Activated T-helper 9 cell treated with anti-CD3 and anti-CD28 coated beads, Interleukin-2, amount 50 U/mL, for 16 hours (primary cell): ENCODE measurements at places on chromosomes 6 and 20.

GRCh38 chr6:131555992-131556391, 17.0 kb upstream of the ARG1 start:
- DNase-seq, result no peak

DNA sequence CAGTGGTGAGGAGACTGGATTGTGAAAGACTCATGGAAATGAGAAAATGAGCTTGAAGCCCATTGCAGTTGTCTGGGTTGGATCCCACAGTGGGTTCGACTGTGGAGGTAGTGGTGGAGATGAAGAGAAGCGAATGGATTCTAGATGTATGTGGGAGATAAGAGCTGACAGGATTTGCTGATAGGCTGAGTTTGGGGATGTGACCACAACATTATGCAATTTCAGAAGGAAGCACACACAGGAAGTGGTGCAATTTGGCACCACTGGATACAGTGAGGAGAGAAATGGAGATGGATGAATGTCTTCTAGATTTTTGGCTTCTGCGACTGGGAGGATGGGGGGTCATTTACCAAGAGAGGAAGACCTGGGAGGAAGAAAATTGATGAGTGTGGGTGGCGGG, 64.4 kb upstream of the MAFB start:
- DNase-seq, result no peak

GRCh38 chr6:150048099-150048498, 20.8 kb downstream of the ULBP3 start:
- DNase-seq, result no peak

DNA sequence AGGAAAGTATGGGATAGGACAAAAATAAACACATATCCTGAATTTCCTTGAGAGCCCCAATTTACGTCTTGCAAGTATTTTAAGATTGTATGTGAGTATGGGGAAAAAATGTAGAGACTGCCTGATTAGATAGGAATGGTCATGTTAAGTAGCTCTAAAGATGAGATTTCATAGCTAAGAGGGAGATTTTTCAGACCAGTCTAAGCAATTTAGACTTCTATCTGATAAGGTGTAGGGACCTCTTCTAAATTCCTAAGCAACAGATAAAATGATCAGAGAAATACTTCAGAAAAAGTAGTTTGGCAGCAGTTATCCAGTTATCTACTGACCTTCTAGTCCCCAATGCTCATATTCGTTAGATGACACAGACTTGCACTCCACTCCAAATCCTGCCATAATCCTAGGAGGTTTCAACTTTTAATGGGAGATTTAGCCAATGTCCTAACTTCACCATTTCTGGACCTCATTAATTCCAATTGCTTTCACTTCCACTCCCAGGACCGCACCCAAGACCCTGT, 90.0 kb downstream of the FILIP1 start:
- DNase-seq, result no peak

DNA sequence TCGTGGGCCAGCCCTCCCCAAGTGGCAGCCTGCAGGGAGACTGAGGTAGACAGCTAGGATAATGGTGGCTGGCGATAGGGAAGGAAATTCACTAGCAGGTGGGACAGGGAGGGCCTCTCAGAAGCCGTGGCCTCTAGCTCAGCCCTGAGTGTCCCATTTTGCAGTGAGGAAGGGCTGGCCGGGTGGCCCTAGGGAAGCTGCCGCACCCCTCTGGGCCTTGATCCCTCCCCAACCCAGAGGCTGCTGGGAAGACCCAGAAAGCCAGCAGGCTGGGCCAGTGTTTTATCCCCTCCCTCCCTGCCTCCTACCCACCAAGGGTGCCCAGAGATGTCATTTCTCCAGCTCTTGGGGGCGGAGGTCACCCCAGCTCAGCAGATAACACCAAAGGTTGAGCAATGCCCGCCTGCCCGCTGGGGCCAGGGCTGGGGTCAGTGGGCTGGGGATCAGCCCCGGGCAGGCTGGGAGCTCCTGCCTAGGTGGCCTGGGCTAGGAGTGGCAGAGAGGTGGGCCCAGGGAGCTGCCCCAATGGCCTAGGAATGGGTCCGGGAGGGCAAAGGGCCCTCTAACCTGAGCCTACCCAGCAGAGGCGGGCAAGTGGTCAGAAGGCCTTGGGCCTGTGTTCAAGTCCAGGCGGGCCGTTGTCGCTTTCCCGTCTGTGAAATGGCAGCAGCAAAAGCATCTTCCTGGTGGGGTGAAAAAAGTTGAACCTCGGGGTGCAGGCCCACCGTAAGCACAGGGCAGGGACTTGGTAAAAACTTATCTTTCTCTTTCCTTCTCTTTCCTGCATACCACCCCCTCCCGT, 1.6 kb upstream of the CEBPB start:
- no peak for DNase-seq

DNA sequence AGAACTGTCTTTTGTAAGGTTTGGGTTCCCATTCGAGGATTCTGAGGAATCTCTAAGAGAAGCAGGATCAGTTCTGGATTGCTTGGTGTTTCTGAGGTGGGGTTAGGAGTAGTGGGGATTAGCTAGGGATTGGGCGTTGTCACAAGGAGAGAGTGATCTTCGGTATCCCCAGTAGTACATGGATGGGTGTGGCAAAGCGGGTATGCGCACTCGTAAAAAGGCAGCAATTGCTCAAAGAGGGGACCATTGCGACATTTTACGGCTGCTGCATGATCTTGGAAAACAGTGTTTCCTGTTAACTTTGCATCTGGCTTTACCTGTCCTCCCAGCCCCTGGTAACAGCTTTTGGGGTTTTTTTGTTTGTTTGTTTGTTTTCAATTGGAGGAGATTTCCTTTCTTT, 9.7 kb upstream of the ZSCAN9 start:
- no peak for DNase-seq

DNA sequence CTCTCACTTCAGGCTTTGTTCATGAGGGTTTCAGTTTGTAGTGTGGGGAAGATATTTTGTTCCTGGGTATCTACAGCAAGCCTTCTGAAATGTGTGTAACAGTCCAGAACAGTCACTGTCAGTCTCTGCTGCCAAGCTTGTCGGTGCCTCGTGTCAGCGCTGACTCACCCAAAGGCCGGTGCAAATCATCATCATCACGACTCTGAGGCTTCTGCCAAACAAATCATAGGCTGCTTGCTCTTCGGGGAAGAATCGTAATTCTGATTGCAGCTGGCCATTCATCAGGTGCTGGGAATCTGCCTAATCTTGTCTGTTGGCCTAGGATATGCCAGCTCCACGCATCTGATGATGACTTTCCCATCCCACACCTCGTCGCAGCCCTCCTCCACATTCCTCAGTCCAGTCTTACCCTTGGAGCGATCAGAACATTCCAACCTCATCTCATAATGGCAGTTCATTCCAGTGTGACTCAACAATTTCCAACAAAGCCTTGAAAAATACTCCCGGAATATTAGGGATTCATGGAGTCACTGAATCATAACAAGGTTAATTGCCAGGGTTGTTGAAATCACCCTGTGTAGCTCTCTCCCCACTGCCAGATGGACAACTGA, 40.9 kb downstream of the ALDH8A1 start:
- DNase-seq, result no peak

DNA sequence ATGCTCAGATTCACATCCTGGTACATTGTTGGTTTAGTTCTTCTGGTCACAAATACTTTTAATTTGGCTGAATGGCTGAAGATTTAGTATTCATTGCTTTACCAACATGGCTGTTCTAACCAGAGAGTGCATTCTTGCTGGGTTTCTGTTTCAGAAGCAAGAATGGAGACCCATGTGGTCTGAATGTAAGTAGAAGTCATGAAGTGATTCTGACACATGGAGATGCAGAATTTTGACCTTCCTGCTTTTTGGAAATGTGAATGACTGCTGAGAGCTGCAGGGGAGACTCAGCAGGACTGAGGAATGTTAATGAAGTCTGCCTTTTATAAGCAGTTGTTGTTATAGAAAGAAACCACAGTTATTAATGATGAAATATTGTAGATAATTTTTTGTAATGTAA, 576.1 kb upstream of the MARCKS start:
- no peak for DNase-seq

- DNase-seq, result no peak
Observed at GRCh38 chr6:88636871-88637270, 326.5 kb downstream of the RNGTT start.

- no peak for DNase-seq
Observed at GRCh38 chr20:57473246-57474048, 51.5 kb downstream of the CTCFL start.

DNA sequence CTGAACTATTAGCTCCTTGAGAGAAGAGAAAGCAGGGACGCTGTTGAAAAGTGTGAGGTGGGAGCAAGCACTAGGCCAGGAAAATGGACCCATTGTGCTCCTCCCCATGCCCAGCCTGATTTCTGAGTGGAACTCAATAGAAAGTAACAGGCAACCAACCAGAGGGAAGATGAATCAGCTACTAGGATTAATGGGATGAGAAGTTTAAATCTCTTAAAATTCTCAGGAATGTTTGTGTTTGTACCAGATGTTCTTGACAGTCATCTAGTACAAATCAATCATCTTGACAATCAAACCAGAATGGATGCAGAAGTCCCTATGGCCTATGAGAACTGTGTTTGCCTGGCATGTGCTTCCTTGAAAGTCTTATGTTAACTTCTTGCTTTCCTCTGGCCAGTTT, 48.9 kb downstream of the HDDC2 start:
- DNase-seq, result no peak

DNA sequence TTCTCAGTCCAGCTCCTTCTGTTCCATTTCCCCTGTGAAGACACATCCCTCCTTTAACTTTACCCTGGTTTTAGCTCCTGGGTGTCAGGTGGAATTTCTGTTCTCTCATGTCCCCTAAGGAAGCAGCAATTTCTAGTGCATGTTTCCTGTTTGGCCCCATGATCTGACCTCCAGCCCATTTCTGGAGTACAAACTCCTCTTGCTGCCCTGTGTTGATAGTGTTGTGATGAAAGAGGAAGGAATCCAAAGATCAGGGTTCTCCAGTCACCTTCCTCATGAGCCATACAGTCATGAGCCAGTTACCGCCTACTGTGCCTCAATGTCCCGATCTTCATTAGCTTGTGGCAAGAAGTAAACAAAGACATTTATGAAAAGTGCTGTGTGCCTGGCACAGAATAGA, 97.4 kb downstream of the PHACTR1 start:
- DNase-seq, result no peak

DNA sequence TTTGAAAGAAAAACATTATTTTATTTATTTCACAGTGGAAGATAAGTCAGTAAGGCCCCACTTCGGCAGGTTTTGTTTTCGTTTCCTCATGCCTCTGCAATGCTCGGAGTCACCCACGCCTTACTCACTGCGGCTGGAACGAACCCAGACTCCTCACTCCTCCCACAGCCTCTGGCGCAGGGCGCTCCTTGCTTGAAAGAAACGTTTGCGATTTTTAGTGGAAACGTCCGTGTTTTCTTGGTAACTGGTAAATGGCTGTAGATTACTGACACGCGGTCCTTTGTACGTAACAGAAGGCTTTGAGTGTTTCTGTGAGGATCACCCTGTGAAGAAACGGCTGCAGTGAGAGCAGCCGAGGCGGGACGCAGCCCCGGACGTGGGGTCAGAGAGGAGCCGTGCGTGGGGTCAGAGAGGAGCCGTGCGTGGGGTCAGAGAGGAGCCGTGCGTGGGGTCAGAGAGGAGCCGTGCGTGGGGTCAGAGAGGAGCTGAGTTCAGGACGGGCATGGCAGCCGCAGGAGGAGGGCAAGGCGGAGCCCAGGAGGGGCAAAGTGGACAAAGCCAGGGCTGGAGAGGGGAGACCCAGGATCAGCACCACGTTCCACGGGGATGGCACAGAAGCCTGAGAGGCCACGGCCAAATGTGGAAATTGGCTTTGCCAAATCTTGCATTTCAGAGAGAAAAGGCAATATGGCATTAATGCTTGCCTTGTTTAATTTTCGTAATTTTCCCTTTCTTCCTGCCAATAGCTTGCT, 198.6 kb upstream of the THBS2 start:
- no peak for DNase-seq

- DNase-seq, result no peak
Observed at GRCh38 chr6:40755749-40756452, 168.7 kb upstream of the LRFN2 start.

- no peak for DNase-seq
Observed at GRCh38 chr6:13068586-13069210, 259.6 kb downstream of the TBC1D7 start.

DNA sequence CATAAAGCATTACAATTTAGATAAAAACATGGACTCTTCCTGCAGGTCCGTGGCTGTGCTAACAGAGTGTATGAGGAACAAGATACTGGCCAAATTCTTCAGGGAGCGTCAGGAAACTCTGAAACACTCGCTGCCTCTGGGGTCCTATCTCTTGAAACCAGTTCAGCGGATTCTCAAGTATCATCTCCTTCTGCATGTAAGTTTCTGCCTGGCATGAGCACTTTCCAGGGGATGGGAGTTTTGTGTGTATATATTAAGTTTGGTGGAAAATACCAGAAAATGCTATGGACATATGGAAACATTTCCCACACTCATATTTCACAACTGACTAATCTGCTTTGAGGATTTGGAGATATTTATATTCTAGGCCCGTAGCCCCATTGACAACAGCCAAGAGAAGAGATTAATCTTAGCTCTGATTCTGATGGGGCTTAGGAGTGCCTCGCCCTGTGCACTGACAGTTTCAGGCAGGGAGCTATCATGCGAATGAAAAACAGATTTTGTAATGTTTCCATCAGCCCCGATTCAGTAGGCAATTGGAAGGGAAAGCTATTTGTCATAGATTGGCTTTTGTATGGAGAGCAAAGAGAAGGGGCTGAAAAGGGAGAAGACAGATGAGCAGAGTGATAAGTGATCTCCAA, 64.7 kb upstream of the MTHFD1L start:
- no peak for DNase-seq

GRCh38 chr6:99348288-99349170, 945 bp downstream of the FAXC start:
- no peak for DNase-seq
